NCI-H774 (cell line): ENCODE measurements at places on chromosomes 12 and 14.

GRCh38 chr12:91813701-91814100 is 331.9 kb downstream of the BTG1 start:
- DNase-seq, result no peak

DNA sequence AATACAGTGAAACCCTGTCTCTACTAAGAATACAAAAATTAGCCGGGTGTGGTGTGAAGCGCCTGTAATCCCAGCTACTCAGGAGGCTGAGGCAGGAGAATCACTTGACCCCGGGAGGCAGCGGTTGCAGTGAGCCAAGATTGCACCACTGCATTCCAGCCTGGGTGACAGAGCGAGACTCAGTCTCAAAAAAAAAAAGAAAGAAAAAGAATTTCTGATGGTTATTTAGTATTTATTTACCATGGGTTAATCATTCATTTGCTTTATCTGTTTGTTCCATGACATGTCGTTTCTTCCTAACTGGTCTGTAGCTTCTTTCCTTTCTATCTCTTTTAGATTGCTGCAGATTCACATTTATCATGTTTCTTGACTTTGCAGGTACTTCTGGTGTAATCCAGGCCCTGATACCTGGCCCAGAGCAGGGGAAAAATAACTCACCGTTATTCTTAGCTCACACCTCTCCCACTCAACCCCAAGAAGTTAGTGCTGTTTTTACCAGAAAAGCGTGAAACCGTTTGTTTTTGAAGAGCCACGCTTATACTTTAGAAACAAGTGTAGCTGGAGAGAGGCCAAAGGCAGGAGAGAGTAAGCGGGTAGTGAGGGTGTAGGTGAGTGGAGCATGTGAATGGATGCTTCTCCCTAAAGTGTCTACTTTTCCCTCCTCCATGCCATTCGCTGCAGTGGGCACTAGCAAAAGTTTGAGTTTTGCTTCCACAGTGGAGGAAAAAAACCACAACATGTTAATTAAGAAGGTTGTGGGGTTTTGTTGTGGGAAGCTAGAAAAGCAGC is 45.4 kb downstream of the SRGAP1 start:
- no peak for DNase-seq

- no peak for DNase-seq
Observed at GRCh38 chr14:101472518-101472849, 88.8 kb upstream of the DIO3 start.

DNA sequence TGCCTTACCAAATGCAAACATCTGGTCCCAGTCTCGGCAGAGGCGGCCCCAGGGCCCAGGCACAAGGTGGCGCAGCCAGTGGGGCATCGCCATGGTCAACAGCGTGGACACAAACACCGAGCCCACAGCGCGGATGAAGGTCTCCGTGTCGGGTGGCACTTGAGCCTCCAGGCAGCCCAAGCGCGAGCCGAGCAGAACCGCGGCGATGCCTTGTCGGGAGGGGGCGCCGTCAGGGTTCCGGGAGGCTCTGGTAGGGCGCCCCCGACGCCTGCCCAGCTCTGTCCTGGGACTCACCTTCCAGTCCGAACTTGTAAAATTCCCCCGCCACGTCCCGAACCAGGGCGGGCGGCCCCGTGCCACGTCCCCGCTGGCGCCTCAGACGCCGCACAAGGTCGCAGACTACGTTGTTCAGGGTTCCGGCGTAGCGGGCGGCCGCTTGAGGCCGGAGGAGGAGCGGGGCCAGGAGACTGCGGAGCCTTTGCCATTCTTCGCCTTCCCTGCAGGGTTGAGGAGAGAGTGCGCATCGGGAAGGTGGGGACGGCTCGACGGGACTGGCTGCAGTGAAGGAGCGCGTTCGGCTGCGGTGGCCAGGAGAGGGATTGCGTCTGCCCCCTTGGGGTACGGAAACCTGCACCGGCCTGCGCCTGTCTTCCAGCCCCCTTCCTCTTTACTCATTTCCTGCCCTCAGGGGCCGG is 1.7 kb downstream of the CYP27B1 start:
- no peak for DNase-seq

DNA sequence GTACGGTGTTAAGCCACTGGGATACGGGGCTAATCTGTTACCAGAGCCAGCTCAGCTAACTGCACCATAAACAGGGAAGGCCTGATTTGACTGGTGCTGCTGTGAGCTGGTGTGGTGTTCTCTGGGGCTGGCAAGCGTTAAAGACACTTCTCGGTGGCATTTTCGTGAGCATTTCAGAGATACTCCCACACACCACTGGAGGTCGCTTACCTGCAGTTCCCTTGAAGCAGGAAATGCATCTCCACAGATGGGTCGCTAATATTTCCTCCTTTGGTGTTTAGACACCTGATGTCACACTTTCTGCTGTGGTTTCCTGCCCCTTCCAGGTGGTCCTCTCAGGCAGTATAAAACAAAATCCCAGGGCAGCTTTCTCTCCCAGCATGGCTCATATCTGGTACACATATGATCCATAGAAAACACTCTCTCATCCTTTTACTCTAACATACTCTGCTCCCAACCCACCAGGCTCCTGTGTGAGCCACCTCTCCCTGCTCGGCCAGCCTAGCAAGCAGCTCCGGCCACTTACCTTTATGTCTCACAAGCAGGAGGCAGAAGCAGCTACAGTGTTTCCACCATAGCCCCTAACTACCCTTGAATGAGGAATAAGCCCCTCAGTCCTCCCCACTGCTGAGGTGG is 129.9 kb upstream of the GRIN2B start:
- DNase-seq, result no peak

DNA sequence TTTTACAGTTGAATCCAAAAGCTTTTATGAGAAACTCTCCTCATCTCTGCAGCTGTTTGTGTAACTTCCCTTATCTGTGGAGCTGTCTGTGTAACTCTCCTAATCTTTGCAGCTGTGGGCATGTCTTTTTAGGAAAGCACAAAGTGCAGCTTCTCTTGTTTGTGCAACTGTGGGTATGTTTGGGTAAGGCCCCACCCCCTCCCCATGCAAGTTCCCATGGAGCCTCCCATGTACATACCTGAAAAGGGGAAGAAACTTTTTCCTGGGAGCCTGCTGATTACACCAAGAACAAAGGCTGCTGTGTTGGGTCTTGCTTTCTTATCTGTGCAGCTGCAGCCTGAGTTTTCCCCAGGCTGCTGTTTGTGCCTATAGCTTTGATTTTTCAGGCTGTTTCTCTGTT is 42.7 kb upstream of the CDKN3 start:
- no peak for DNase-seq

- no peak for DNase-seq
Observed at GRCh38 chr12:123961585-123962345, 10.9 kb downstream of the CCDC92 start.

DNA sequence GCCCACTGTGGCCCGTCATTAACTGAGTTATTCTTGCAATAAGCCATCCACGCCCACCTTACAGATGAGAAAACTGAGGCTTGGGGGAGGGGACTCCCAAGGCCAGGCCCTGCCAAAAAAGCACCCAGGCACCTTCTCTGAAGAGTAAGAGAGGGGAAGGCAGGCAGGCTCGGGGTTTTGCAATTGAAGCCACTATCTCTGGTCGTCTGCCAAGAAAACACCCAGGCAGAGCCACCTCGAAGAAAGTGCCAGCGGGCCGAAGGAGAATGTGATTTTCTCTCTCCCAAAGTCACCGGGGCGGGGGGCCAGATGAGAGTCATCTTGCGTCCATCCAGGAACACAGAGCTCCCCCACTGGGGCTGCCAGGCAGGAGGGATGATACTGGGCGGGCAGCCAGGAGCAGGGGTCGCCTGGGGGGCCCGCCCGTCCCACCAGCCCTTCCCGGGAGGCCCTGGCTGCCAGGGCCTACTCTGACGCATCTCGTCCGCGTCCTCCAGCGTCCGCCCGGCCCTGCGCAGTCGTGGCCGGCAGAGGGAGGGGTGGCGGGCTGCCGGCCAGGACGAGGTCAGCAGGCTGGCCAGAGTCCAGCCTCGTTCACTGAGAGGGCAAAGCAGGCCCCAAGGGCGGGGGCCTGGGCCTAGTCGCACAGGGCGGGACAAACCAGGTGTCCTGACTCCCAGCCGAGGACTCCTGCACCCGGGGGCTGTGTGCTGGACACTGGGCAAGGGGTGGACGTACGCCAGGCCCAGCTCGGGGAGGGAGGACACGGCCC is 74.3 kb downstream of the RFLNA start:
- no peak for DNase-seq

DNA sequence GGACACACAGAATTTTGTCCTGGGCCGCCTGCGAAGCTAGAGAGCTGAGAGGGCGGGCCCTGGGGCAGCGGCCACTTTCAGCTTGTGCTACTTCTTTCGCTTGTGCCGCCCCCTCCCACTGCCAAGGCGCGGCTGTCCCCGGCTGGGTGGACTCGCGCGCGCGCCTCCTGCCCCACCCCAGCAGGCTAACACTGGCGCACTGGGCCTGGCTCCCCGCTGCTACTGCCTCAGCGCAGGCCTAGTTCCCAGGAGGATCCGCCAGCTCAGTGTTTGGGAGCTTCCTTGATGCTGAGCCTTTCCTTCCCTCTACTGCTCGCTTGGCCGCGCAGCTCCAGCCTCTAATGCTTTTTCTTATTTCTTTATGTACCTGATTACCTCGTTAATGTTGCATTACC is 27.4 kb upstream of the METAP2 start:
- no peak for DNase-seq

DNA sequence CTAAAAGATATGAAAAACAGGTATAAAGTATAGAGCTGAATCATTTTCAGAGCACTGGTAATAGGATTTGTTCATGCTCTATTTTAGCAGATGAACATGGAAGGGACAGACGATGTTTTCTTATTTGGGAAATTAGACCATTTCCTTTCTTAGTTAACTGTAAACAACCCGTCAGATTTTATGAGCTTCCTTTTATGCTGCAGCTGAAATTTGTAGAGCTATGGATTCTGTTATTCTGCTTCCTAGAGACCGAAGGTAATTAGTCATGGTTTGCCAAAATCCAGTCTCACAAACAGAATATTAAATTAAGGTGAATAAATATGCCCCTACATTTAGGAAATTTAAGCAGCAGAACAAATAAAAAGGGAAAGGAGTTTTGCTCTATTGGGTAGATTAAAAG is 180.2 kb upstream of the SYT1 start:
- DNase-seq, result no peak

- DNase-seq, result no peak
Observed at GRCh38 chr14:38342803-38343202, 86.9 kb upstream of the CLEC14A start.

DNA sequence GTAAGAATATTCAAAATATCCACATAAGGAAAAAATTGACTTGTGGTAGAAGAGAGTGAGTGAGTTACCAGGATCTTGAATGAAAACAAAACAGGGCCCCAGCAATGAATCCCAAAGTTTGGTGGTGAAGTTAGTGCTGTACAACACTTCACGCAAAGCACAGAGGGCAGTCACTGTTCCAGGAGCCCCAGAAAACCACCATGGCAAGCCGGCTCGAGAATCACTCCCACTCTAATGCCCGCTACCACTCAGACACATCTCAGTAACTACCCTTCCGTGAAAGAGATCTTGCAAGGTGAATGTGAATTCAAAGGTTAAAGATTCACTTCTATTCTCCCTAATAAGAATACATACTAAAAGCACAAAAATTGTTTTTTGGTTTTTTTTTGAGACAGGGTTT is 30.1 kb downstream of the CLIP1 start:
- DNase-seq, result no peak

DNA sequence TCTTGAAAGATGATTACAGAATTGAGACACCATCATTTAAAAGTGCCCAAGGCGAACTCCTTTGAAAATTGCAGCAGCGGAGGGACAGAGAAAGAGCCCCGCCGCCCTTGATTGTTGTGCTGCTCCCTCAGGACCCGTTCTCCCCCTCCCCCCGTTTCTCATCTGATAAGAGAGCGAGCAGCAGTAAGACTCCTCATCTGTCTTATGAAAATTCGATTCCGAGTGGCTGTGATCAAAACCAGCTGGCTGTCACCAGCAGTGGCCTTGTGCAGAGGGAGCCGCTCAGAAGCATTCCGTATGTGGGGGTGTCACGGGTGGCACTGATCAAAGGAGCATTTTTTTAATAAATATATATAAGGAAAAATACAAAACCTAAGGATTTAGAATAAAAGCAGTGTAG is 78.0 kb upstream of the GPATCH2L start:
- no peak for DNase-seq

- no peak for DNase-seq
Observed at GRCh38 chr14:90870950-90871604, 54.8 kb upstream of the TTC7B start.
